ENCODE measurements at places on chromosomes 7 and 10. TPM values are rescaled to one million over a fixed set of nuclear protein-coding genes. Genes with fewer than 3 reads are reported as not detected.

AGAP9 gene
- 1.6 TPM for total RNA-seq

LRRC18 gene
- total RNA-seq: not detected

FRAT2 gene
- 13.8 TPM for total RNA-seq

CROT gene
- total RNA-seq: 7.5 TPM

LIPM gene
- total RNA-seq: not detected
